ENCODE measurements at places on chromosomes 3 and 15.

GRCh38 chr3:167091226-167091625 is 288.9 kb downstream of the ZBBX start:
- DNase-seq: no peak

DNA sequence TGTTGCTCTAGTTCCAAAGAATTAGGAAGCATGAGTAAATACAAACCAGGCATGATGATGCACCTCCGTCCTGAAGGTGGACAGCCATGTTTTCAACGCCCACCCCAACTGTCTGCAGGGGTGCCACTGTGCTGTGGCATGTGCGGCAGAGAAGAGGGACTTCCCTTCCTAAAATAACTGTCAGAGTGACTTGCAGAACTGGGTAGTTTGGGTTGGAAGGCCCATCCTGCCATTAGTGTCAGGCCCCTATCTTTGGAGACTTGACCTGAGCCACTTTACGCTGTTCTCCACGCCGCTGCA is 17.4 kb upstream of the STAB1 start:
- peak; percentile 62 for DNase-seq

DNA sequence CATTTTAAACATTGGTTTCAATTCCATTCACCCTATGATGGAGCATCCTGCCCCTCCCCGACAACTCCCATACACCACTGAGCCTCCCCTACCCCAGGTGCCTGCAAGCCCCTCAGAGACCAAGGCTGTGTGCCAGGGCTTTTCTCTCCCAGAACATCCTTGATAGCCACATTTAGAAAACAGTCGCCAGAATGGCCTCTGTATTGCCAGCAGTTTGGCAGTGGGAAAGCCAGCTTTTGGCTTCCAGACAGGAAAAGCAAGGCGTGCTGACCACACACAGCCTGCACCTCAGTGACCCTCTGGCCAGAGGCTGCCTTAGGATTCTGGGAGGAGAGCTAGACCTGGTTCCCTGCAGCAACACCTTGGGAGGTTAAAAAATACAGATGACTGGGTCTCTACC is 18.2 kb upstream of the HRH1 start:
- no peak for DNase-seq

DNA sequence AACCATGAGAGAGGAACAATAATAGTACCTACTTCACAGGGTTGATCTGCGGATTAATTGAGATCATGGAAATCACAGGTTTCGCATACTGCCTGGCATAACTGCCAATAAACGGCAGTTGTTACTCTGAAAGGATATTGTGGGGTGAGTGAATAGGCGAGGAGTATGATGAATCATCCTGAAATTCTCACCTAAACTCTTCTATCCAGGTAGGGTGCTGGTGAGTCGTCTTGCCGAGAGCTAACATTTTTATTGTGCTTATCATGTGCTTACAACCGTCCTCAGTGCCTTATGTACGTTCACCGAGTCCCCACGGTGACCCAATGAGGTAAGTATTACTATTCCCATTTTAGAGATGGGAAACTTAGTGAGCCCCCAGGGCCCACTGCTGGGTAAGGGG is 52.4 kb upstream of the SRGAP3 start:
- DNase-seq: no peak

GRCh38 chr3:89223188-89223587 is 115.8 kb downstream of the EPHA3 start:
- DNase-seq: no peak

DNA sequence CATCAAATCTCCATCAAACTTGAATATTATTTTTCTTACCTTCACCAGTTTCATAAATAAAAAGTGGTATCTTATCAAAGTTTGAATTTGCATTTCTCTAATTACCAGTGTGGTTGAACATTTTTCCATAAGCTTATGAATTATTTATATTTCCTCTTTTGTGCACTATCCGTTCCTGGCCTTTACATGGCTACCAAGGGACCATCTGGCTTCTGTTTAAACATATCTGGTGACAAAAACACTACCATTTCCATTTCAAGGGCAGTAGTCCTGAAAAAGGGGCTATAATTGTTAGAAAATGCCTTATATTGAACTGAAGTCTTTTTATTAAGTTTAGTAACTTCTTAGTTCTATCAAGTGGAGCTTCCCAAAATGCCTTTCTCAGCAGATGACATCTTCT is 44.3 kb upstream of the TM4SF4 start:
- DNase-seq: no peak

DNA sequence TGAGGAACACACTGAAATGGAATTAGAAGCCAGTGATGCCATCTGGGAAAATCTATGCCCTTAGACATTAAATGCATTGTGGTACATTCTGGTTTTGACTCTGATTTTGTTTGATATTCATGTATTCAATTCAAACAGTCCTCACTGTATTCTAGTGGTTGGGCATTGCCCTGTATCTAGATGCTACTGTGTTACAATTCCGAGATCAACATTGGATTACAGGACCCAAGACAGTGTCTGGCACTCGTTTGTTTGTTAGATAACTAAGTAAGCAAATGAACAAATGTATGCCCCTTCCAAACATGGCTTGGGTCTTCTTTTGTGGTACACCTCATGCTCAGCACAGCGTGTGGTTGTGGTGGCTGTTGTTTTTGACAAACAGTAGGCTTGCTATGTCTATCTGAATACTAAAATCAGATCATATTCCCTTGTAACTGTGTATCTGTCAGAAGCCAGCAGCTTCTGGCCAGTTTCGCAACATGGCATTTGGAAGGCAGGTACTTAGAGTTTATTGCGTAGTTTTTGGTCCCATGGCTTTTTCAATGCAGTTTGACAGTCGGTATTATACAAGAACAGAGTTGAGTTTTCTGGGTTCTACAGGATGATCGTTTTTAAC is 5.7 kb downstream of the FILIP1L start:
- no peak for DNase-seq

DNA sequence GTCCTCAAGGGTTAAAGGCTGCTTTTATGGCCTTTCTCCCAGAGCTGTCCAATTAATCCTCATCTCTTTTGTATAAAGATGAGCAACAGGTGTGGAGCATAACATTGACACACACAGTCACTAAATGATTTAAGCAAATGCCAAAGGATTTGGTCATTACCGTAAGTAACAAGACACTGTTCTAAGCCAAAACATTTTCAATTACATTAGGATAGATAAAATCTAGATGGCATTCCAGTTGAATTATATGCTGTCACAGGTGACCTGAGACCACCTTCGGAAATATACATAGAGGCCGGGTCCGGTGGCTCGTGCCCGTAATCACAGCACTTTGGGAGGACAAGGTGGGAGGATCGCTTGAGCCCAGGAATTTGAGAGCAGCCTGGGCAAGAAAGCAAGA is 105.3 kb upstream of the UBE3A start:
- no peak for DNase-seq

GRCh38 chr15:91860498-91860897 is 7.0 kb downstream of the SLCO3A1 start:
- DNase-seq: no peak

DNA sequence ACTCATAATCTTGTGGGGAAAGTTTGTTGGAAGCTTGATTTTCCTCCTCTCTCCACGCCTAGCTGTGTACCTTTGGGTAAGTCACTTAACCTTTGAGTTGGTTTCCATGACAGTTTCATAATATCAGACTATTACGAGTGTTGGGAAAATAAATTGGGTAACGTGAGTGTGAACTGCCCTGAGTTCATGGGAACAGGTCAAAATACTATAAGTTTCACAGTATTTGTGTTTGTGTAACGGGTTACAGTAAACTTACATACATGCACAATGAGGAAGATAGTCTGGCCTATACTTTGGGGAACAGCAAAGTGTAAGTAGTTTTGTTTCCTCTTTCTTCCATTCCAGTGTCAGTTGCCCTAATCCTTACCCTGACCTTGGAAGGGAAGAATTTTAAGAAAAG is 509.9 kb downstream of the MECOM start:
- DNase-seq: peak; percentile 25

DNA sequence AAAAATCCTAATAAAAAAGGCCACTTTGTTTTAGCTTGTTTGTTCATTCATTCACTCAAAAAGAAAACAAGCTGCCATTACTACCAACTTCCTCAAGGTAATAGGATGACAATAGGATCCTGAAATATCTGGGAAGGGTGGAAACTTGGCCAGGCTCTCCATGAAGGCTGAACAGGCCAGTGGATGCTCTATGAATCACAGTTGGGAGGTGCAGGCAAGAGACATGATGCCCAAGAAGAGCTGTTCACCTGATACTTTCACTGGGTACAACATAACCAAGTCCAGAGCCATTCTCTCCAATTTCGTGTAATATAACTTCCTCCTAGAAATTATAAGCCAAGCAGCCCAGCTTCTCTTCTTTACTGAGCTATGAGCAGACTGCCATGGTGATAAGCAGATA is 37.3 kb downstream of the NMNAT3 start:
- no peak for DNase-seq

DNA sequence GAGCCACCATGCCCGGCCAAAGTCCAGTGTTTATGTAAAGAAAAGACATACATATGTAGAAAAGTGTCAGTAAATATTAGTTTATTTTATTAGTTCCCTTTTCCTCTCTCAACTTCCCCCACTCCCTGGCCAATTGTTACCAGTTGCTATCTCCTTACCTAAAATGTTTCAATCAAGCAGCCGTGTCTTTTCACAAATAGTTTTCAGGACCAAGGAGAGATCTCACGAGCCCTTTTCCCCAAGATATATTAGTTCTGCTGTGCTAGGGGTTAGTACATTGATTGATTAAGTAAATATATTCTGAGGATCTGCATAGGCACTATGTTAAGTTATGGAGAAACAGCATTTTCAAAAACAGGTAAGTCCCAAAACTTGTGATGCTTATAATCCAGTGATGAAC is 87.4 kb downstream of the ZIC4 start:
- DNase-seq: no peak

DNA sequence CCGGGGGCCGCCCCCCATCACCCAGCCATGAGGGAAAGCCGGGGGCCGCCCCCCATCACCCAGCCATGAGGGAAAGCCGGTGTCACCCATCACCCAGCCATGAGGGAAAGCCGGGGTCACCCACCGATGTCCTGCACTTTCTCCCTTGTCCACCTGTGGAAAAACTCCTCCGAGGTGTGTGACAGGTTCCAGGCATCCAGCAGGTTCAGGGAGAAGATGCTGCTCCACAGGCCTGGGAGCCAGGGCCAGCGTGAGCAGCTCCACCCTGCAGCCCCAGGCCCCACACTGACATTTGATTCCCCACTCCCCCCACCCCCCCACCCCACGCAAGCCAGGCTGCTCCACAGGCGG is 15.5 kb upstream of the EHD4 start:
- no peak for DNase-seq

- DNase-seq: no peak
Observed at GRCh38 chr15:40955141-40955903, 2.1 kb downstream of the CHAC1 start.

DNA sequence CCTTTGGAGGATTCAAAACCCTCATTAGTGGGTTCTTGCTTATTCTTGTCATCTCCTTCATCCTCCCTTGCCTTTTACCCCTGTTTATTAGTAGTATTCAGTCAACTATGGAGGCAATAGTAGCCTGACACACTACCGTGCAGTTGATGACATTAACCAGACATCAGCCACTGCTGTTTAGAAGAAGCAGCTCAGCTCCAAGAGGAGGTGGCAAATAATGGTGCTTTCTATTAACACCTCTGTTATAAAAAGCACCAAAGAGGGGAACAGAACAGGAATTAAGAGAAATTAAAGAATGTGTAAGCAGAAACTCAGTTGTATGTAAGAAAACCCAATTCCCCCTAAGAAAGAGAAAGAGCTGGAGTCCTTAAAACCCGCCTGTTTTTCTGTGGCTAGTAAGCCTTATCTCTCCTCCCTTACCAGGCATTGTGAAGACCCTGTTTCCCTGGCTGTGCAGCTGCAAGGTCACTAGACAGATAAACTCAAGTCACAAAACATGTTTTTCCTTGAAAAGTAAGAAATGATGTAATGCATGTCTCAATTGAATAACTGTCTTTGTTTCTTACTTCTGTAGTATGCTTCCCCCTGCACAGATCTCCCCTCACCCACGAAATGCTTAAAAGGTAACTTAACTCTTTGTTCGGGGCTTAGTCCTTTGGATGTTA is 21.2 kb downstream of the CCR4 start:
- no peak for DNase-seq

DNA sequence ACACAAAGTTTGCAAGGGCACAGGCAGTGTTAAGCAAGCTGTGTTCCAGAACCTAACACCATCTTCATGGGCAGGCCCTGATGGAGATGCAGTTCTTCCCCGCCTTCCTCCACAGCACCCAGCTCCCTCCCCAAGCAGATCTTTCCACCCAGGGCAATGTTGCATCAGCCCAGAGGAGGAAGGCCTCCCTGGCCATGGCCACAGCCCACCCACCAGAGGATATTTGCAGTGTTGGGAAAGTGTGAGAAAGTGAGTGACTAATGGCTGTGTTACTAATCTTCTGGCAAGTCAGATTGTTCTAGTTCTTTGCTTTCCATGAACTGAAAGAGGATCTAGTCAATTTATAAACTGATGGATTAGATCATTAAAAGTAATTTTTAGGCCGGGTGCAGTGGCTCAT is 42.0 kb upstream of the ATP10A start:
- DNase-seq: peak; percentile 95

DNA sequence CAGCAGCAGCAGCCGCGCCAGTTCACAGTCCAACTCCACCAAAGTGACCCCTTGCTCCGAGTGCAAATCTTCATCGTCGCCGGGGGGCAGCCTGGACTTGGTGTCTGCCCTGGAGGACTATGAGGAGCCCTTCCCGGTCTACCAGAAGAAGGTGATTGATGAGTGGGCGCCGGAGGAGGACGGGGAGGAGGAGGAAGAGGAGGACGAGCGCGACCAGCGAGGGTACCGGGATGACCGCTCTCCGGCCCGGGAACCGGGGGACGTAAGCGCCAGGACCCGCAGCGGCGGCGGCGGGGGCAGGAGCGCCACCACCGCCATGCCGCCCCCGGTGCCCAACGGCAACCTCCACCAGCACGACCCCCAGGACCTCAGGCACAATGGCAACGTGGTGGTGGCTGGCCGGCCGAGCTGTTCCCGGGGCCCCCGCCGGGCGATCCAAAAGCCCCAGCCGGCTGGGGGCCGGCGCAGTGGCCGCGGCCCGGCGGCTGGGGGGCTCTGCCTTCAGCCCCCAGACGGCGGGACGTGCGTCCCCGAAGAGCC is 224.1 kb upstream of the IL12A start:
- DNase-seq: no peak

DNA sequence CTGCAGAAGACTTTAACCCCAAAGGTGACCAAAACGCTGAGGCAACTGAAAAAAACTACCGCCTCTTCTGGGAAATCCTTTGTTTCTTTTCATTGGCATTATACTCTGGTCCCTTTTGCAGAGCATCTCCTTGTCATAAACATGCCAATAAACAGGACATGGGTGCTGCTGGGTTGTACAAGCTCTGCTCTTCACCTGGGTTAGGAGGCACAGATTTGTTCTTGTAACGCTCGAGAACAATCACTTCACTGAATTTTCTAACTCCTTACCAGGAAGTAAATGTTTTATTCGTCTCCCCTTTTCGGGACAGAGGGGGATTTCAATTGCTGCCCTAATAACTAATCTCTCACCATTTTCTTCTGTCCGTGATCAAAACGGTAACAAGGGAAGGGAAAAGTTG is 1.3 kb downstream of the PLCH1 start:
- DNase-seq: no peak

GRCh38 chr3:42639192-42639591 is 14.3 kb upstream of the ZBTB47 start:
- DNase-seq: no peak

GRCh38 chr3:196163666-196164493 is 47.3 kb downstream of the ZDHHC19 start:
- DNase-seq: peak; percentile 98
